AML-193 (cell line): ENCODE measurements at places on chromosomes 2 and 18.

- no peak for DNase-seq
Observed at GRCh38 chr2:31945572-31945935, 65.3 kb downstream of the MEMO1 start.

GRCh38 chr18:69330385-69331005 lies 70.2 kb upstream of the DOK6 start:
- DNase-seq = no peak

- DNase-seq = no peak
Observed at GRCh38 chr2:207914716-207915115, 110.6 kb downstream of the PLEKHM3 start.

- DNase-seq = no peak
Observed at GRCh38 chr18:21903709-21904108, 163.1 kb downstream of the MIB1 start.

GRCh38 chr2:159349674-159350299 lies 63.3 kb upstream of the WDSUB1 start:
- DNase-seq = no peak

- DNase-seq = no peak
Observed at GRCh38 chr2:134154246-134154645, 99.6 kb upstream of the MGAT5 start.

DNA sequence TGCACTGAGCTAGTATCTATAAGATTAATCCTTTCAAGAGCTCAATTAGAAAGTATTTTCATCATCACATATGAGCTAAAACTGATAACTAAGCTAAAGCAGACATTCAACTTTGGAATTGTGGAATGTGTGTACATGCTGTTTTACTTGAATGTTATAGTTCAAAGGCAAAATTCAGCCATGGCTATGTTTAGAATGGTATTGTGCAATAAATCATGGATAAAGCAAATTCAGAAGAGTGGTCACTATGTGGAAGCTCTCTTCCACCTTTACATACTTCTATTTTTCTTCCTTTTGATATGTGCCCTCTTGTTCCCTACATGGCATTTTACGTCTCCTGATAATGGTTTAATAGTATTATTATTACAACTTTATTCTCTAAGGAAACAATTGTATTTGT lies 1366.3 kb upstream of the LRRTM1 start:
- no peak for DNase-seq

GRCh38 chr18:31658670-31659575 lies 25.5 kb downstream of the B4GALT6 start:
- no peak for DNase-seq

DNA sequence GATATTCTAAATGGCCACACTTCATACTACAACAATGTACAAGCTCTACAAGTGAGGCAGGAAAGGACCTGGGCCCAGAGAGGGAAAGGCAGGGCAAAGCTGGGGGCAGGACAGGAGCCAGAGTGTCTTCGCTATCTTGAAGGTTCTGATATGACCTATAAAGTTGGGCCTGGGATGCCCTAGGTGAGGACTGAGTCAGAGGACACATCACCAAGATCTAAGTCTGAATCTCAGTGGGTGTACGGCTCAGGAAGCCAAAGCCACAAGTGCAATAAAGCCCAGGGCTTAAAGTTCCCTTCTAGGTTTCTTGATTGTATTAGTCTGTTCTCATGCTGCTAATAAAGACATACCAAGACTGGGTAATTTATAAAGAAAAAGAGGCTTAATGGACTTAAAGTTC lies 219.1 kb downstream of the ALK start:
- DNase-seq = no peak

DNA sequence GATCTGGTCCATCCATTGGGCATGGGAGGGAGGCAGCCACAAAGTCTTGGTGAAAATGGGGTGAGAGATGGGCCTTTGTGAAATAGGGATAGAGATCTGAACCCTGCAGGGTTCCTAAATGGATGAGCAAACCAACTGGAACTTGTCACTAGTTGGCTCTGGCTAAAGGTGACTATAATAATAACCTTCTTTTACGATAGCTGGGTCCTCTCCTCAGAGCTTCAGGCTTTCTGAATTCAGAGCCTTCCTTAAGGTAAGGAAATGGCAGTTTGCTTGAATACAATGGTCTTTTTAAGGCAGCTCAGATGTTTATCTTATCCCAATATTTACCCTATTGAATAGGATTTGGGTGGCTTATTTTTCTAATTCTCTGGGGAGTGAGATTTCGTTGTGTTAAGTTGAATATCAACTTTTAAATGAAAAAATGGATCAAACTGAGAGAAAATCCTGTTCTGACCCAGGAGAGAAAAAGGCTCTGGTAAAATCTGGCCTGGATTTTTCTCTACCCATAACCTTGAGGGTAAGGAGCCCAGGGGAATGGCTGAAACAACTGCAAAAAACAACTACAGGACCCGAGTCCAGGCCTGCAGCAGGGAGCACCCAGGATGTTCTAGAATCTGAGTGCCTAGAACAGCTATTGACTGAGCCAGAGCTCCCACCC lies 61.1 kb upstream of the CXCR4 start:
- no peak for DNase-seq

DNA sequence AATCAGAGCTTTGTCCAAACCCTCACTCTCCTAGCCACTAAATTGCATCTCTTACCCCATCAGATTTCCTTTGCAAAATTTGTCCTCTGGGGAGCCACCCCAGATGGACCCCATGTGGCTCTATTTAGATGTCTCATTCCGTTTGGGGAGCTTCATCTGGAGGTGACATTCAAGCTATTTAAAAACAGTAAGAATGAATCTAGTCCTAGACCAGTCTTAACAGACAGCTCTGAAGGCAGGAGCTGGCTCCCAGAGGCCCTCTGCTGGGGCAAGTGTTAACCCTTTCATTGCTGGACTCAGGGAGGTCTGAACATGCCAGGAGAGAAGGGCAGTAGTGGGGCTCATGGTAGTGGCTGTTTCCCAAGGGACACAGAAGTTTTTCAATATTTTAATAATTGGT lies 59.2 kb downstream of the RPL37A start:
- DNase-seq = no peak

GRCh38 chr2:10753156-10753555 lies 31.7 kb downstream of the ATP6V1C2 start:
- DNase-seq = no peak

DNA sequence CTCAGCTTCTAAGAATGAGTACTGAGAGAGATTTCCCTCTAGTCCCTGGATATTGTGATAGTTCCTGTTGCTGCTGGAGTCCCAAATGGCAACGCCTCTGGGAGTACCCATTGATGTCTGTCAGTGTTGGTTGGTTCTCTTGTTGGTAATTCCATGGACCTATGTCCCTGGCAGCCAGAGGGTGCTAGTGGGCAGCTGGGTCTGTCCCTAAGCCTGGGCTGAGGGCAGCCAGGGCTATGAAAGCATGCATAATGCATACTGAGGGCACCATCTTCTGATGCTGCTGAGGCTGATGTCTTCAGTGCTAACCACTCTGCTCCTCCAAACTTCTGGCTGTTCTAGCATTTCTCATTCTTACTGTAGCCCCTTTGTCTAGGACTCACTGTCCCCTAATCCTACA lies 35.9 kb downstream of the NABP1 start:
- no peak for DNase-seq

- DNase-seq = no peak
Observed at GRCh38 chr2:105640246-105640645, 104.5 kb upstream of the NCK2 start.

DNA sequence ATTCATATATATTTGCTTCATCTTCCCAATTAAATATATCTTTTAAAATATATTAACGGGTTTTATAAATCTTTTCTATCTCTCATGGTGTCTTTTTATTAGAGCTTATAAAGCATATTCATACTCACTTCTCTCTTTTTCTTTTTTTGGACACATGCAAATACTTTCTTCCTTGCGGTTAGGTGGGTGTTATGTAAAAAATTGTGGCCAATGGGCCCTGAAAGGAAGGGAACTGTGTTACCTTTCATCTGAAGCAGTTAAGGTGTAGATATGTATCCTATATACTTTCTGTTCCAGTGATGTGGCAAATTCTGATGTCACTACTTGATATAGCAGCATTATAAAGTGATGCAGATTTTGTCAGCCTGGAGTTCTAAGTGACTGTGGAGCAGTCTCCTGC lies 714.5 kb downstream of the PLCL1 start:
- DNase-seq = no peak

DNA sequence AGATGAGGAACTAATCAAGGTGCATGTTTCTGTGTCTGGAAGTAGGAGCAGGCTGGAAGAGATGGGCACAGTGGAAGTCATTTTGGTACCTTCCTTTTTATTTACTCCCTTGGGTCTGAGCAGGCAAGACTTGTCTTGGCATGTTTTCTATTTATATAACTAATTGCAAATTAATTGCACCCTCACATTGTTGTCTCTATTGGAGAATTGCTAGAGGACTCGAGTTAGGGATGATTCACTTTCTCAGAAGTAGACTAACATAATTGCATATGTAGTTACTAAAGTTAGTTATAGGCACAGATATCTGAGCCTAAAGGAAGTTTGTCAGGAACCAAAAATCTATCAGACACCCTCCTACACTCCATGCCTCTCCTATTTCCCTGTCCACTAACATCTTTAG lies 92.8 kb upstream of the NRP2 start:
- DNase-seq = no peak

GRCh38 chr18:44935455-44935854 lies 254.8 kb downstream of the SETBP1 start:
- no peak for DNase-seq

GRCh38 chr18:29271501-29271900 lies 1094.6 kb upstream of the CDH2 start:
- DNase-seq = no peak

- DNase-seq = no peak
Observed at GRCh38 chr2:97740590-97741182, 27.3 kb downstream of the ZAP70 start.

DNA sequence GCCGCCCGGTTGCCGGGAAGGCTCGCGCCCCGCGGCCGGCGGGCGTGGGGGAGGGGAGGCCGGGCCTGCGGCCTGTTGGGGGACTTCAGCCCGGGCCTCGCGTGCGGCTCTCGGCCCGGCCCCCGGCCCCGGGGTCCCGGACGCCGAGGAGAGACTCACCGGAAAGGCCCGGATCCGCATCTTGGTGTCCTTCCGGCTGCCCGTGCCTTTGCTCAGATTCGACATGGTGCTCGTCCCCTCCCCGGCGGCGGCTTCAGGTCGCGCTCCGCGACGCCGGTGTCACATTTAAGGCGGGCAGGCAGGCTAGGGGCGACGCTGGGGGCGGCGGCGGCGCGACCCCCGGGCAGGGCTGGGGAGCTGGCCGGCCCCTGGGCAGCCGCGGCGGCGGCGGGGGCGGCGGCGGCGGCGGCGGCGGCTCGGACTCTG lies 365 bp downstream of the CUL3 start:
- peak; percentile 28 for DNase-seq

GRCh38 chr2:30405260-30405605 lies 41.8 kb upstream of the LCLAT1 start:
- DNase-seq = no peak

- no peak for DNase-seq
Observed at GRCh38 chr18:44624052-44624451, 56.6 kb upstream of the SETBP1 start.

GRCh38 chr2:36366491-36367120 lies 11.0 kb downstream of the CRIM1 start:
- no peak for DNase-seq

GRCh38 chr18:35605686-35606417 lies 24.3 kb downstream of the GALNT1 start:
- DNase-seq = no peak

DNA sequence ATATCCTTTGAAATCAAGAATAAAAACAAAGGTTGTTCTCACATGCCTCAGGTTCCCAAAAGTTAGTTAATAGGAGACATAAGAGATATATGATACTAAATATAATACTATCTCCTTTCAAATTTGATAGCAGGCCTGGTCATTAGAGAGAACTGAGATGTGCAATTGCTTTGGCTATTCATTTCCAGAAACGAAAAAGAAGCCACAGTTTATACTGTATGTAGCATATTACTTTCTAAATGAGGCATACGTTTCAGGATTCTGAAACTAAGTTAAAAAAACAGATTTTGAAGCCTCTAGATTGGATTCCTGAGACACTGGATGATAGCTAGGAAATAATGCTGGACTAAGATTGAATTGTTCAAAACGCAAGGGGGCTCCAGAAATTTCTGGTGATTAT lies 7.1 kb downstream of the PPP1R1C start:
- DNase-seq = no peak

GRCh38 chr2:237184192-237184918 lies 98.7 kb downstream of the COPS8 start:
- no peak for DNase-seq

GRCh38 chr2:133303150-133303549 lies 265.1 kb downstream of the NCKAP5 start:
- DNase-seq = no peak

GRCh38 chr2:102397209-102397608 lies 25.8 kb upstream of the IL18RAP start:
- DNase-seq = no peak

- peak; percentile 35 for DNase-seq
Observed at GRCh38 chr18:10002280-10002679, 88.5 kb downstream of the VAPA start.

- no peak for DNase-seq
Observed at GRCh38 chr2:115733190-115733775, 1290.8 kb downstream of the DPP10 start.

- no peak for DNase-seq
Observed at GRCh38 chr2:160220026-160220425, 20.0 kb upstream of the ITGB6 start.

GRCh38 chr18:12930376-12930775 lies 17.4 kb upstream of the SEH1L start:
- DNase-seq = no peak
